Dermis microvascular lymphatic vessel endothelial cell (primary cell): ENCODE measurements at places on chromosomes 7 and 10. TPM values are rescaled to one million over a fixed set of nuclear protein-coding genes. Genes with fewer than 3 reads are reported as not detected.

Gene CDCA7L
- 41.0 and 45.1 TPM in 2 replicates for total RNA-seq

Gene ITIH2
- not detected in 2 replicates for total RNA-seq

Gene SLC16A12
- total RNA-seq = under 0.01 TPM in 1 of 2 replicates, not detected in the other

- DNase-seq = no peak
Measured at GRCh38 chr10:22740180-22740579, 25.8 kb upstream of the PIP4K2A start.

DNA sequence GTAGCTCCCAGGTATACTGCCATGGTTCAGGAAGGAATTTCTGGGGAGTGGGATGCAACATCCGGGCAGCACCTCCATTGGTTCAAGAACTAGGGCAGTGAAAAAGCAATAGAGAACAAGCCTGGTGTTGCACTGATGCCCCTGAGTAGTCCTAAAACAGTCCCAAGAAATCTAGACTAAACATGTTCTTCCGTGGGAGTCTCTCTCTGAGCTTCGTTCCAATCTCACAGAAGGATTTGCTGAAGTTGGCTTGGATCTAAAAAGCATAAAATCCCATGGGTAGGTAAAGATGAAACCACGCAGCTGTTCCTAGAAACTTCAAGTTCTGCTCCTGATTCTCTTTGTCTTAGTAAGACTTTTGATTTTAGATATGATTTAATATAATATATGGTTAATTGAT, 154.5 kb downstream of the PLXDC2 start:
- DNase-seq = no peak

DNA sequence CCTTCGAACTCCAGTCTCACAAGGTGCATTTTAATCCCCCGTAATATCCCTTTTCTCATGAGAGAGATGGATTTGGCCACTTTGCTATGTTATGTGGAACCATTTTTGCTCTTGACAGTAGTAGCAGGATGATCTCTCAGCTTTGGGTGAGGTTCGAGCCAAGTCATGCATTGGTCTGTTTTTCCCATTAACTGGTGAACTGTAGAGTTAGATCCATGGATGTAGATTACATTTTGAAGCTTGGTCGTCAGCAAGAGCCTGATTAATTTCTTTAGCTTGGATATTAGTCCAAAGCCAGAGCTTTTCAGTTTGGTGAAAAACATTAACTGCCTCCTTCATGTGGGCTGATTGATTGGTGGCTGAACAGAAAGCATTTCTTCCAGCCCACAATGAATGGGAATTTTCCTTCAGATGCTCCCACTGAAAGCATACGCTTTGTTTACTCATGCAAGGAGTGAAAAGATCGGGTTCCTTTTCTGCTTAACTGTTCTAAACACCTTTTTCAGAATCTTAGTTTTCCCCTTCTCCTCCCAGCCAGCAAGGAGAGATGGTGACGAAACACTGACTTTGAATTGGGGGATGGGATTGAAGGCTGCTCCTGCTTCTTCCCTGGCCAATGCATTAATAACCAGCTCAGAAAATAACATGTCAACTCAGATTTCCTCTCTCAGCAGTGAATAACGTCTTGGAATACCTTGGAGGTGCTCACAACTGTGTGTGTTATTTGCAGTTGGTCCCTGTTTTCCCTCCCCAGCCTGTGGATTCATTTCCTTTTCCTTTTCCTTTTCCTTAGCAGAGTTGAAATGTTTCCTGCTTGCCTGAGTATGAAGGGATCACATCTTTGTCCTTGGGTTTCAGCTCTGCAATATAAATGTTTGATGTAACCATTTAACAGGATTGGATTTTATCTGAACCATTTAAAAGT, 351.8 kb upstream of the FZD8 start:
- peak; percentile 21 for DNase-seq

GRCh38 chr10:110864662-110865140, 7.0 kb upstream of the PDCD4 start:
- DNase-seq = no peak

- DNase-seq = no peak
Measured at GRCh38 chr7:81534446-81534845, 235.4 kb downstream of the HGF start.

DNA sequence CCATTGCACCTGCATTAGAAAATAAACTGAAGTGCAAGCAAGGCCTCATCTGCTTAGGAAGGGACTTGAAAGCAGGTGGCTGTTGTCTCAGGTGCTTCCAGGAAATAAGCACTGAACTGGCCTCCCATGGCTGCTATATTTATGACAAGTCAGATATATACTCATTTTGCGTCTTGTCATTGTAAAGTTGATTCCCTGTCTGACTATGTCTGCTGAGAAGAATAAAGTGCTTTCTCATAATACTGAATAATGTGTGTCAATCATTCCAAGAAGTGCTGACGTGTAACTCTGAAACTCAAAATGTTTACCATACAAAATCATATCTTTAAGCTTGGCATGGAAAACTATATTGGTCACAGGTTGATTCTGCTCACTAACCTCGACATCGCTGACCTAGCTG, 44.9 kb upstream of the SVOPL start:
- no peak for DNase-seq

- DNase-seq = no peak
Measured at GRCh38 chr7:35286986-35287385, 33.1 kb upstream of the TBX20 start.

DNA sequence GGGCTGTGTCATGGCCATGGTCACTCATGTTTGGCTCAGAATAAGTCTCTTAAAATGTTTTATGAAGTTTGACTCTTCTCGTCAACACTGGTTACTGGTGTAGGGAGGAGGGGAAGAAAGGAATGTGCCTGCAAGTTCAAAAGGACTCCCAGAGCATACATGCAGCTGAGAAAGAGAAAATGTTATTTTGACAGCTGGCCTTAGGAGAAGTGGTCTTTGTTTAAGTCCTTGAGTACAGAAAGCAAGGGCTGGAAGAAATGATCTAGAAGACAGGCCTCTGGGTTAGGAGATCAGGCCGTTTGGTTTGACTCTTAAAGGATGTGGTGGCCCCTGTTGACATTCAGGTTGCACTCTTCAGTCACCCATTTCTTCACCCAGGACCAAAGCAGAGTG, 245.5 kb downstream of the REEP3 start:
- DNase-seq = no peak

- DNase-seq = no peak
Measured at GRCh38 chr10:132644527-132645246, 107.1 kb downstream of the INPP5A start.
